ENCODE measurements at places on chromosomes 6 and 20. TPM values are rescaled to one million over a fixed set of nuclear protein-coding genes. Genes with fewer than 3 reads are reported as not detected.

DNA sequence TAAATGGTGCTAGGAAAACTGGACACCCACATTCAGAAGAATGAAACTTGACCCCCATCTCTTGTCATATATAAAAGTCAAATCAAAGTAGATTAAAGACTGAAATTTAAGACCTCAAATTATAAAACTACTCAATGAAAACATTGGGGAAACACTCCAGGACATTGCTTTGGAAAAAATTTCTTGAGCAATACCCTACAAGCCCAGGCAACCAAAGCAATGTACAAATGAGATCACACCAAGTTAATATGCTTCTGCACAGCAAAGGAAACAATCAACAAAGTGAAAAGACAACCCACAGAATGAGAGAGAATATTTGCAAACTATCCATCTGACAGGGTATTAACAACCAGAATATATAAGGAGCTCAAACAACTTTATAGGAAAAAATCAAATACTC, 407.9 kb upstream of the BTBD3 start:
- DNase-seq: no peak

- DNase-seq: no peak
Observed at GRCh38 chr6:139010674-139011073, 17.9 kb upstream of the ABRACL start.

- DNase-seq: no peak
Observed at GRCh38 chr6:138318741-138319375, 58.8 kb upstream of the SMIM28 start.

GRCh38 chr6:157530724-157531168, 149.8 kb downstream of the ZDHHC14 start:
- DNase-seq: no peak

DNA sequence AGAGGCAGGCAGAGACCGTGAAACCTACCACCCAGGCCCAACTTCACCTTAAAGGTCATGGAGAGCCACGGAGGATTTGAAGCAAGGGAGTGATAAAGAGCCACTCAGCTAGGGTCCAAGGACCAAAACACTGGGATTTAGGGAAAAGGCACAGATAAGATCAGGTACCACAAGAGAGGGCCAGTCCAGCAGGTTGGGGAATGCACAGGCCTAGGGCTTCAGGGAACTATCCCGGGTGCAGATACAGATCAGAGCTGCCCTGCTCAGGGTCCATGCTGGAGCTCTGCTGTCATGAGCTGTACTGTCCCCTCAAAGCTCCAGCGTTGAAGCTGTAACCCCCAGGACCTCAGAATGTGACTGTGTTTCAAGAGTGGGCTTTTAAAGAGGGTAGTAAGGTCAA, 16.9 kb downstream of the SLC22A23 start:
- no peak for DNase-seq

DNA sequence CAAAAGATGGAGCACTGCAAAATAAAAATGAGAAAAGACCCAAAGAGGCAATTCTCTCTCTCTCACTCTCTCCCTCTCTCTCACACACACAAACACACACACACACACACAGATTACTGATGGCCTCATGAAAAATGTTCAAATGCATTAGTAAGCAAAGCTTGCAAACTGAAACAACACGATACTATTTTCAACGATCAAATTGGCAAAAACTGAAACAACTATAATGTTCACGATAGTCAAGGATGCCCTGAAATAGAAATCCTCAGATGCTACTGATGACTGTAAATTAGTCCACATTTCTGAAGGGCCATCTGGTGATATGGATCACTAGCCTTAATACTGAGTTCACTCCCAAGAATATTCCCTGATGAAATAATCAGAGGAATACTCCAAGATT, 100.8 kb downstream of the TRERF1 start:
- DNase-seq: no peak

DNA sequence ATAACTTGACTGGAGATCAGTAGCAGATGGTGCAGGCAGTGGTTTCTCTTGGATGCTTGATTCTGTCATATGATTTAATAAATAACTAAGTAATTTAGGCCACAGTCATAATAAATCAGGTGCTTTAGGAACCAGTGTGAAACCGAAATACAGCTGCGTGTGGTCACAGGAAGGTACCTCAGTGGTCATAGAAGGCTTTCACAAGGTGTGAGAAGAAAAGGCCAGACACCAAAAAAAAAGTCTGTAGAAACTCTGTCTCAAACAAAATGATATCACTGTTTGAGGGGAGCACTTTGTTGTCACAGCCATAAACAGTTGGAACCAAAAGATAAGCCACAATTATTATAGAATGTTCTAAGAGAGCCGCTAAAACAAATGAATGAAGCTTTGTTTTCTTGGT, 56.5 kb downstream of the ARMC2 start:
- DNase-seq: no peak

DNA sequence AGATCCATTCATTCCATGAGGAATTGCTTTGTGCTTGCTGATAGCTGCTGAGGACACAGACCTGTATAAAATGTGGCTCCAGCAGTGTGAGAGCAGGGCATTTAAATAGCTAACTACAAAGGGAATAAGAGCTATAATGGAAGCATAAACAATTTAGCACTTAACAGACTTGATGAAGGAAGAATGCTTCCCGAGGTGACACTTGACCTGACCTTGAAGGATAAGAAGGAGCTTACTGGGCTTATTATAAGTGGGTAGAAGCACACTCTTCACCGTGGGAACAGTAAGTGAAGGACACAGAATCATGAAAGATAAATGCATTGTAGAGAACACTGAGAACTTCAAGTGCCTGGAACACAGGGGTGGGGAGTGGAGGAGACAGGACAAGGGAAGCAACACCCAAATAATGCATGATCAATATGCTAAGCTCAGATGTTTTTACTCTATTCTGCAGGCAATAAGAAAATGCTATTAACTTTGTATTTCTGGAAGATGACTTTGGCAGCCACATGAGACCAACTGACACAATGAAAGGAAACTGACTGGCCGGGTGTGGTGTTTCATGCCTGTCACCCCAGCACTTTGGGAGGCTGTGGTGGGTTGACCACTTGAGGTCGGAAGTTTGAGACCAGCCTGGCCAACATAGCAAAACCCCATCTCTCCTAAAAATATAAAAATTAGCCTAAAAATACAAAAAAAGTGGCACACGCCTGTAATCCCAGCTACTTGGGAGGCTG, 84.2 kb downstream of the EPB41L2 start:
- DNase-seq: no peak

The ADAM33 gene
- 7.9 TPM for total RNA-seq

The TOP1 gene
- 45.7 TPM for total RNA-seq

DNA sequence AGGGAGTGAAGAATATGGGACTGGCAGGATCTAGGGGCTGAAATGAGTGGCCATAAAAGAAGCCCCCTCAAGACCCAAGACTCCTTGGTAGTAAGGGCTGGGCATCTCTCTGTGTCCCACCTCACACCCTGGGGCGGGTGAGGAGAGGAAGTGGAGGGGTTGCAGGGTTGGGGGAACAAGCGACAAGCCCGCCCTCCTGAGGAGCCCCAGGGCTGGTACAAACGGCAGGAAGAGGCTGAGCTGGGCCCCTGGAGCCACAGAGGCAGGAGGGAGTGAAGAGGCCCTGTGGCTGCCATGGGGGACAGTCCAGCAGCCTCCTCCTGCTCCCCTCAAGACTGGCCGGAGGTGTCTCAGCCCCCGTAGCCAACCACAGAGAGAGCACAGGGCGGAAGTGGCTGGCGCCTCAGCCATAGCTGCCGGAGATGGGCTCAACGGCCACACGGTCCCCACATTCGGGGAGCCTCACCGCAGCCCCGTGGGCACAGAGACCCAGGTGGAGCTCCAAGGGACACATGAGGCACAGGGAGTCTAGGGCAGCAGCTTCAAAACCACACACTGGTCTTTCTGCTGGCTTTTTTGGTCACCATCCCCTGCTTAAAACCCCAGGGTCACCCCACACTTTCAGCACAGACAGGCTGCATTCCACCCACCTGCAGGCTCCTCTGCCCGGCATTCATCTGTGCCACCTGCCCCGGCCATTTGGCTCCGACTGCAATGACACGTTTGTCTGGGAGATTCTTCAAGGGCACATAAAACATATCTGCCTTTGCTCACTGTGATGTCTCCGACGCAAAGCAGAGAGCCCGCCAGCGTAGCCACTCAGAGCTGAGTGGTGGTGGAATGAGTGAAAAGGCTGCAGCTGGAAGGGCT, 524 bp downstream of the C20orf203 start:
- no peak for DNase-seq

DNA sequence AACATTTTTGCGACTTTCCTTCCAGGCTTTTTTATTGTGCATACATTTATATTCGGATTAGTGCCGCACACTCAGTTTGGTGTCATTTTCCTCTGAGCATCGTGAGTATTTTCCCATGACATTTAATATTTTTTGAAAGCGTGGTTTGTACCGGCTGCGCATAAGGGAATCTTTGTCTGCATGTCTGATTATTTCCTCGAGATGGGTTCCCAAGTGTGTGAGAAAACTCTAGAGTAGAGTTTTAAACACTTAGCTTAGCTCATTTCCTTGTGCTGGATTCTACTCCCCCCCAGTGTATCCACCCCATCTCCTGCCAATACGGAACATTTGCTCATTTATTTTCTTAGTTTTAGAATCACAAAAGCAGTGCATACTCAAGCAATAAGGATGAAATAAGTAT, 94.3 kb downstream of the CDC5L start:
- no peak for DNase-seq

DNA sequence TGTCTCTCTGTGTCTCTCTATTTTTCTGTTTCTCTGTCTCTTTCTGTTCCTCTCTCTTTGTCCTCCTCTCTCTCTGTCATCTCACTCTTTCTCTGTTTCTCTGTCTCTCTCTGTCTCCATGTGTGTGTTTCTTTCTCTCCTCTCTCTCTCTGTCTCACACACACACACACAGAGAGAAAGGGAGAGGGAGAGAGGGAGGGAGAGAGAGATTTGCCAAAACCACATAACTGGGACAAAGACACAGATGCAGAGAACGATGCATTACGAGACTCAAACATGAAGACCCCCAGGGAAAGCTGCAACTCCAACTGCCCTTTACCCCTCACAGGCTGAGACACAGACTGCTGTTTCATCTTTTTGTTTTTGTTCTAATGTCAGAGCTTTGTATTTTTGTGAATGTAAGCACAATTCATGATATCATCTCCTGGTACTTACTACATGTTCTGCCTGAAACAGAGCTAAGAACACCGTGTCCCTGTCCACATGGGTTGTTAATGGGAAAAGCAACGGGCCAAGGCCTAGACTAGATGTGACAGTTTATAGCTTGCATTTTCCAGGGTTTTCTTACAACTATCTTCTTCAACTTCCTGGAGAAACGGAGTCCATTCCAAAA, 177.1 kb upstream of the ARID1B start:
- DNase-seq: no peak
